ENCODE measurements at places on chromosomes 7 and 10.
A peak's percentile ranks its signal among the peaks of the same experiment; 100 is the strongest.

GRCh38 chr10:31908157-31908556 lies 20.5 kb downstream of the ARHGAP12 start:
- DNase-seq, result no peak

DNA sequence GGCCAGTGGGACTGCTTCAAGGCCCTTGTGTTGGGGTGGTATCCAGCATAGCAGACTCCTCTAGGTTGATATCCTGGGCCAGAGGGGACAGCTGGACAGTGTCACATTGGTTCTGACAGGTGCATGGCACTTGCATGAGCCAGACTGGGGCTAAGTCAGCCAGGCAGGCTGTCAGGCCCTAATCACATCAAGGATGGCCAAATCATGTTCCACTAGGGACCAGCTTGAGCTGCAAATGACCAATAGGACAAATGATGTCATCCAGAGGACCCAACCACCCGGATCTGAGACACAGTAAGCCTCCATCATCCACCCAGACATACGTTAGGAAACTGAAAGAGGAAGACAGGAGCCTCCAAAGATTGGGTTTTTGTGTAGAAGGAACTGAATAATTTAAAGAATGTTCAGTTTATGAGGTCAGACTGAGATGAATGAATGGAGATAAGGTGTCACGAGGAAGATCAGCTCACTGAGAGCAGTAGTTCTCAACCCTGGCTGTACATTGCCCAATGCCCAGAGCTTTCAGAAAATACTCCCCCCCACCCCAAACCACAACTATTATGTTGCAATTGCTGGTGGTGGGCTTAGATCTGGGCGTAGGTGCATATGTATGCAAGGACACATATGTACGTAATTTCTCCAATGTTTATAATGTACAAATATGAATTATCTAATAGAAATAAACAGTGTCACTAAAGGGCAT lies 75.2 kb upstream of the INHBA start:
- DNase-seq, result no peak

DNA sequence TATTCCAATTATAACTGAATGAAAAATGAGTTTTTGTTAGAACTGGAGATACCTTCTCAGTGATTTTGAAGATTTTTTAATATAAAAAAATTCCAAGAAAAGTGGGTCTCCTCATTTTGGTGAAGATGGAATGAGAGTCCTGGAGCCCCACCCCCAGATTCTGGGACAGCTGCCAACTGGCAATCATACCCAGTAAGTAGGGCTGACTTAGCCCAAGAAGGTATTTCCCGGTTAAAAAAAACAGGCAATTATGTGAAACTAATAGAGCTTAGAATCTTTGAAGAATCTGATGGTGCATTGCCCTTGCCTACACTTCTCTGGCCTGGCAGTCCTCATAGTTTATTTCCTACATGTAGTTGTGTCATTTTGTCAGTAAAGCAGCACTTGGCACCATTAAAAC lies 52.8 kb upstream of the VWDE start:
- DNase-seq, result no peak

- DNase-seq, result peak; percentile 9
Observed at GRCh38 chr7:35900651-35901050, 99.8 kb downstream of the SEPTIN7 start.

DNA sequence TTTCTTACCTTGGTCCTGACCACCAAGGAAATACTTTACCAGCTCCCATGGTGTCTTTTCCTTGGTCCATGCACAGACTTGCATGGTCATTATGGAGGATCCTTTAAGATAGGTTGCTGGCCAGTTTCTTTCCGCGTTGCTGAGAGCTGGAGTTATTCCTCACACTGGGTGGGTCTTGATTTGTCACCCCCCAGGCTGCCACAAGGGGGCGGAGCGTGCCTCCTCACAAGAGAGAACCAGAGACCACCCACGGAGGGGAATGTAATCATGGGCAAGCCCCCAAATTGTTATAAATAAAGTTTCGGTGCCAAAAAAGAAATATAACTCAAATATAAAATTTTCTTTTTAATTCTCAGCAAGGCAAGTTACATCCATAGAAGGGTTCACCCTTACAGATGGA lies 10.5 kb upstream of the TRIM24 start:
- peak; percentile 79 for DNase-seq

DNA sequence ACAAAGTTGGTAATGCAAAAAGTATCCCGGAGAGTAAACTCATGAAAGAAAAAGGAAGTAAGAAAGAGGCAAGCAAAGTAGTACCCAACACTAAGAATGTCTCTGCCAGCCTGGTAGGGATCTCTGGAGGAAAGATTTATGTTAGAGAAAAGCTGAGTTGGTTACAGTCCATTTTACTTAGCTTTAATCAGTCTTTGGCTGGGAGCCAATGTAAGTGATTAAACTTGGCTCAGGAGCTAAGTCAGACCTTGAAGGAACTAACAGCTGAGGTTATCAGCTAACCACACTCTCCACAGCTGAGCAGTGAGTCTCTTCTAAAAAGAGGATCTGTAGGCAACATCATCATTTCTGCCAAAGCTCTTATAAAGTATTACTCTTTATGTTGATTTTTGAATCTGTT lies 148.0 kb downstream of the ANKRD7 start:
- no peak for DNase-seq

- DNase-seq, result no peak
Observed at GRCh38 chr10:31757831-31758230, 170.8 kb downstream of the ARHGAP12 start.

- no peak for DNase-seq
Observed at GRCh38 chr7:39971924-39972323, 21.9 kb downstream of the CDK13 start.

GRCh38 chr7:67732898-67733297 lies 736.3 kb downstream of the TYW1 start:
- DNase-seq, result no peak

GRCh38 chr7:157096286-157097055 lies 42.3 kb upstream of the UBE3C start:
- DNase-seq, result no peak

DNA sequence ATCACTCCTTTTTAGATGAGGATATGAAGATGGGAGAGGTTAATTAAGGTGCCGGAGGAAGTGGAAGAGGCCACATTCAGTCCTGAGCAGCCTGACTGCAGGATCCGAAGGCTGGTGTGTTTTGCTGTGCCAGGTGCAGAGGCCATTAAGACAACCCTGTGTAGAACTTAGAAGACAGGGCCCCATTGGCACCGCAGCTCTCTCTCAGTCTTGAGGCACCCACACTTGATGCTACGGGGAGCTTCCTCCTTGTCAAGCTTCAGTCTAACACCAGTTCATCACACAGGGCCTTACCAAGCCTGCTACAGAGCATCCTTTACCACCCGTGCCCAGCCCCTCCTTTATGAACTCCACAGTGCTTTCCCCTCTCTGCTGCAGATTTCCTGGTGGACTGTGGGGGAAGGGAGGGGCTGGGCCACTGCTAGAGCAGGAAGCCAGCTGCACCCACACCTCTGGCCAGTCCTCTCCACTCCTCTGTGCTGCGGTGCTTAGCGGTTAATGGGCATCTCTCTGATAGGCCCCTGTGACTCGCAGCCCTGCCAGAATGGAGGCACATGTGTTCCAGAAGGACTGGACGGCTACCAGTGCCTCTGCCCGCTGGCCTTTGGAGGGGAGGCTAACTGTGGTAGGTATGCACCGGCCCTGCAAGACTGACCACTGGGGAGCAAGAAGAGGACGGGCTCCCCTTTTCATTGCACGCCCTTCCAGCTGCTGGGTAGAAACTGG lies 45.5 kb downstream of the VWA2 start:
- no peak for DNase-seq

DNA sequence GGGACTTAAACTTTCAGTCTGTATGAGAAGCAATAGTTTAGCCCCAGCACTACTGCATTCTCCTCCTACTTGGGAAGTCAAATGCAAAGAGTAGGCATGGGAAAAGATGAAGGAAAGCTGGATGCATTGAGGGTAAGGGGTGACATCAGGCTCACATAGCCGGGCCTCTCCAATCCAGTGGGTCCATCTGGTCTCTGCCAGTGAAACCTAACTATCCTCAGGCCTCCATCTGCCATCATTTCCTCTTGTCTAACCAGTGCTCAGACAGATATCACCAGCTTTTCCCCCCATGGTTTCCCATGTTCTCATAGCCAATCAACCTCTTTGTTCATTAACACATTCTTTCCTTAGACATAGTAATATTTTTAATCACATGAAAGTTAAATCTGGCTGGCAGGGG lies 118.3 kb downstream of the DGKI start:
- DNase-seq, result no peak

DNA sequence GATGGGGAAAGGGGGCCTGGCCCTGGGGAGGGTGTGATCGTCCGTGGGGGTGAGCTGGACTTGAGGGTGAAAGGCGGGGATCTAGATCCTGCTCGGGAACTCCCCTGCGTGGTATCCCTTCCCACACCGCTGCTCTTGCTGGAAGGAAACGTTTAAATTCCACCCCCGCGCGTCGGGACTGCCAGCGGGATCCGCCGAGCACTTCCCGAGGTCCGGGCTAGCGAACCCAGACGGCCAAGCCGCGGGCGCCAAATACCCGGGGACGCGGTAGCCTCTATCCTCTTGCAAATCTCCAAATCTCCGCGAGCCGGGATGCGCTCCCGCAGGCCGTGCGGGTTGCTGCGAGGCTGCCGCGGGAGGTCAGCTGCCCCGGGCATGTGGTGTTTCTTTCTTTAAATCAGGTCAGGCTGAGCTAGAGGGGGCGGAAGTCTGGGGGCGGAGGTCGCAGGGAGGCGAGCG lies 904 bp downstream of the NPTX2 start:
- DNase-seq, result peak; percentile 49

DNA sequence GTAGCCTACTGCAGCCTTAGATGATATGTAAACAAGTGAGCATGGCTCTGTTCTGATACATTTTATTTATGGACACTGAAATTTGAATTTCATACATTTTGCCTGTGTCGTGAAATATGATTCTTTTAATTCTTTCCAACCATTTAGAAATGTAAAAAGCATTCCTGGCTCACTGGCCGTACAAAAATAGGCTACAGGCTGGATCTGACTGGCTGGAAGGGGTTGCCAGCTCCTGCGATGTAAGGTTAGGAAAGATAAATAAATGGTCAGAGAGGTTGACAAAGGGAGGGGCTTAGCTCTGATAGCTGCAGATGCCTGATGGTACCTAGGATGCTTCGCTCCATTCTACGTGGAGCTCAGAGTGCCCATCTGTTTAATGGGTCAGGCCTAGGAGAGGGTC lies 3.4 kb downstream of the ADCYAP1R1 start:
- no peak for DNase-seq

- DNase-seq, result no peak
Observed at GRCh38 chr10:127964621-127965020, 57.7 kb downstream of the PTPRE start.

GRCh38 chr7:6316226-6316625 lies 43.8 kb upstream of the CYTH3 start:
- DNase-seq, result no peak

DNA sequence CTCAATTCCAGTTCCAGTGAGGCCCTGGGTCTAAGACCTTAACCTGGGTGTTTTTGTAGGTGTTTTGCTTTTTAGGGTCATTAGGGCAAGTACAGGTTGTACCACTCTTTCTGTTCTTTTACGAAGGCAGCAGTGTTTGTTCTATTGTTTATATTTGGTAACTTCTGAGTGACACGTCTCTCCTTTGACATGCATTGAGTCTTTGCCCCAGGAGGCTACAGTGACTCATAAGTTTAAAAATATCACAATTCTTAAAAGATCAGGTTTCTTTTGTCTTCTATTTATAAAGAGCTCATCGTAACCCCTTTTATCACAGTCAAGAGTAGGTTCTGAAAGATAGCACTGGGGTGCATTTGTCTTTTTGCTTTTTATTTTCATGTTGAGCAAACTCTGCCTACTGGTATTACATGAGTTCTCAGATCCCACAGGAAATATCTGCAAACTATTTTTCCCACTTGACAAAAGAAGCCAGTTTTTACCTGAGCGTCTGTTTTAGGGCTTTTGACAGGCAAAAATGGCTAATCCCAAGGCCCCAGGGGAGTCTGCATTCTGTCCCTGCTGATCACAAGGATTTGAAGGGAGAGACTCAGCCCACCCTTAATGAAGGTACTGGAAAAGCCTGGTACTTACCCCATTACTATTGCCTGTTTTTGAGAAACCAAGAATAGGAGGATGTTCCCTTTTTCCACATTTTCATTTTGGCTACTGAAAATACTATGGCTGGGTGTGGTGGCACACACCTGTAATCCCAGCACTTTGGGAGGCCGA lies 7.9 kb downstream of the NUDT13 start:
- DNase-seq, result no peak

GRCh38 chr7:25424113-25424512 lies 195.8 kb upstream of the NPVF start:
- no peak for DNase-seq

GRCh38 chr10:87760195-87760905 lies 57.7 kb downstream of the ATAD1 start:
- no peak for DNase-seq

- DNase-seq, result no peak
Observed at GRCh38 chr10:30758338-30758737, 128.8 kb upstream of the LYZL2 start.

DNA sequence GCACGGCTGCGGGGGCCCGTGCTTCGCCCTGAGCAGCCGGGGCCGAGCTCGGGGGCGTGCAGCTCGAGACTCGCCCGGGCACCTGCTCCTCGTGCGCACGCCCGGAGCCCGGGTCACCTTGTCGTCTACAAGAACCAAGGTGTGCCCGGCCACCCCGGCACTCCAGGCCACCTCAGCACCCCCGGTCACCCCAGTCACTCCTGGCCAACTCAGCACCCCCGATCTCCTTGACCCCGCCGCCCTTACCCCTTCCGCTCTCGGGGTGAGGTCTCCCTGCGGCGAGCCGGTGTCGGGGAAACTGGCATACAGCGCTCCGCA lies 268 bp upstream of the IGFBP3 start:
- DNase-seq, result no peak

- DNase-seq, result peak; percentile 50
Observed at GRCh38 chr7:52917982-52918578, 117.4 kb upstream of the POM121L12 start.

GRCh38 chr7:77696643-77697534 lies 630 bp downstream of the RSBN1L start:
- peak; percentile 74 for DNase-seq

GRCh38 chr7:91633013-91633441 lies 247.5 kb downstream of the MTERF1 start:
- no peak for DNase-seq

GRCh38 chr10:15624401-15625196 lies 95.1 kb downstream of the ITGA8 start:
- DNase-seq, result no peak

DNA sequence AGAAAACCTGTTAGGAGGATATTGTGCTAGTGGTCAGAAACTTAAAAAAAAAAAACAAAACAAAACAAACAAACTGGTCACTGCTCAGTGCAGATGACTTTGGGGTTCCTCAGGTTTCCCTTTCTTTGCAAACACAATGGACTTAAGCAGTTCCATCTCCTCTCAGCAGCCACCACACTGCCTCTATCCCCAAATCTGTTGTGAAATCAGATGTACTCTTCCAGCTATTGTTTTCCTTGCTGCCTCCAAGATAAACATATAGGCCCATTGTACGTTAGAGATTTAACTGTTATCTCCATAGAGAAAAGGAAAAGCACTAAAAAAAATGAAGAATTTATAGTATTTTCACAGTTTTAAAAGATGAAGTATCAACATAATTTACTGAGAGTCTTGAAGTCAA lies 147.1 kb downstream of the MPP7 start:
- DNase-seq, result no peak

- no peak for DNase-seq
Observed at GRCh38 chr7:87411186-87411585, 64.3 kb downstream of the ABCB4 start.

- DNase-seq, result peak; percentile 76
Observed at GRCh38 chr7:124996778-124997177, 67.2 kb upstream of the POT1 start.

- DNase-seq, result no peak
Observed at GRCh38 chr7:88150033-88150432, 69.8 kb downstream of the SRI start.

GRCh38 chr10:100075426-100076220 lies 6.0 kb downstream of the CPN1 start:
- no peak for DNase-seq
